IMR-90 (cell line): ENCODE measurements at places on chromosomes 12 and 14. TPM values are rescaled to one million over a fixed set of nuclear protein-coding genes. Genes with fewer than 3 reads are reported as not detected.

DNA sequence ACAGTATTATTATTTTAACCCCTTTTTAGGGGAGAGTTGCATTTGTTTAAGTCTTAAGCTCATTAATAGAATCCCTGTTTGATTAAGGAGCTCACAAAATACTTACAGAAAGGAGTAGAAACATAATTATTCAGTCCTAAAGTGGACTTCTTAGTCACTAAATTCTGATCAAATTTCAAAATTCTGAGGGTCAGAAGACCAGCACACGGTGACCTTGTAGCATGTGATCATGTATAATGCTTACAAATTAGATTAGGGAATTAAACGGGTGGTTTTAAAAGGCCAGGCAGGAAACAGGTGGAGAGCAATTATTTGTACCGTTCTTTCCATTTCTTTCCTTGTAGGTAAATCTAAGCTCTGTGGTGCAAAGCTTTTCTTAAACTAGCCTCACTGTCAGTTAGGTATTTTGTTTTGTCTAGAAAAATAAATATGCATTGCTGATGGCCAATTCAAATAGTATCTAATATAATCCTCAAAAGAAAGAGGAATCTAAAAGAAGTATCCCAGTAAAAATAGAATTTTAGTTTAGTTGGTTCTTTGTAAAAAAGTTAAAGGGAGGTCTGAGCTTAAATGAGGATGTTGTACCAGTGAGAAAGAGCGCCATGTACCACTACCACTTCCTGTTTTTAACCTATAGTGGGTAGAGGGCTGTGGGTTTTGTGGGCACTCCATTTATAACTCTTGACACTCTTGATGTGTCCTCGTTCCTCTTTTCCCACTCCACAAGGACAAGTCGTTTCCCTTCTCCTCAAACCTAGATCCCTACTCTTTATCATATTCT is 51.1 kb downstream of the SLC38A1 start:
- DNase-seq: no peak
- peaks cover 10% of the 10 kb centered on the region for H3K4me1 ChIP-seq
- no peak overlapping the region for H3K4me3 ChIP-seq
- H3K27ac ChIP-seq: no peak overlapping the region
- H3K27me3 ChIP-seq: no peaks in the 10 kb centered on the region

DNA sequence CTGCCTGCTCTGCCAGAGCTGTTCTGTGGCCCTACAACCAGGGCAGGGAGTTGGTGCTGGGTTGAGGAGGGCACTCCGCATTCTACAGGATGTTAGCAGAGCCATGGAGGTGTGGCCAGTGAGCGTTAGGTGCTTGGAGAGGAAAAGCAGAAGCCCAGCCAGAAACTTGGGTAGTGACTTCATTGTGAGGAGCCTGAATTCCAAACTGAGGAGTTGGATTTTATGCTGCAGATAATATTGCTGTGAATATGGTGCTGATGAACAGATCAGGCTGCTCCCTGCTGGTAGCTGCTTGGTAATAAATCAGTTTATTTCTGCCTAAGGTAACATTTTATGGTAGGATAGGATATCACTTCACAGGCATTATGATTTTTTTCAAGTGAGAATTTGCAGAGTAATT is 7.1 kb upstream of the CCDC175 start:
- H3K4me1 ChIP-seq: no peaks in the 10 kb centered on the region
- peak; percentile 47 for DNase-seq
- no peak overlapping the region for H3K4me3 ChIP-seq
- H3K36me3 ChIP-seq: no peaks in the 10 kb centered on the region
- 0 out of 2 replicates have a peak, but pooled peaks cover 2% of the 10 kb centered on the region for H3K27me3 ChIP-seq
- no peak overlapping the region for H3K27ac ChIP-seq

DNA sequence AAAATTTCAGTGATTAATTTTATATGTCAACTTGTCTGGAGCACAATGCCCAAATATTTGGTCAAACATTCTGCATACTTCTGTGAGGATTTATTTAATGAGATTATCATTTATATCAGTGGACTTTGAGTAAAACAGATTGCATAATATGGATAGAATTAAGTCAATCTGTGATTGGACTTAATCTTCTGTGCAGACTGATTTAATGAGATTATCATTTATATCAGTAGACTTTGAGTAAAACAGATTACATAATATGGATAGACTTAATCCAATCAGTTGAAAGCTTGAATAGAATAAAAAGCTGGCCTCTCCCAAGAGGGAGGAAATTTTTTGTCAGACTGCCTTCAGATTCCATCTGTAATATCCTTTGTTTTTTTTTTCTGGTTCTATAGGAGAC is 1413.2 kb downstream of the LRFN5 start:
- H3K4me3 ChIP-seq: no peak overlapping the region
- no peaks in the 10 kb centered on the region for H3K27me3 ChIP-seq
- H3K27ac ChIP-seq: no peak overlapping the region
- H3K4me1 ChIP-seq: no peaks in the 10 kb centered on the region
- H3K36me3 ChIP-seq: no peaks in the 10 kb centered on the region

GRCh38 chr14:46464341-46464740 is 187.2 kb downstream of the RPL10L start:
- no peak overlapping the region for H3K27ac ChIP-seq
- DNase-seq: no peak
- no peaks in the 10 kb centered on the region for H3K36me3 ChIP-seq
- H3K27me3 ChIP-seq: no peaks in the 10 kb centered on the region

- H3K36me3 ChIP-seq: no peaks in the 10 kb centered on the region
- H3K4me3 ChIP-seq: no peak overlapping the region
- H3K4me1 ChIP-seq: 0 out of 2 replicates have a peak, but pooled peaks cover 2% of the 10 kb centered on the region
- DNase-seq: no peak
These were observed 63.2 kb upstream of the USP44 start for GRCh38 chr12:95614390-95614982.

DNA sequence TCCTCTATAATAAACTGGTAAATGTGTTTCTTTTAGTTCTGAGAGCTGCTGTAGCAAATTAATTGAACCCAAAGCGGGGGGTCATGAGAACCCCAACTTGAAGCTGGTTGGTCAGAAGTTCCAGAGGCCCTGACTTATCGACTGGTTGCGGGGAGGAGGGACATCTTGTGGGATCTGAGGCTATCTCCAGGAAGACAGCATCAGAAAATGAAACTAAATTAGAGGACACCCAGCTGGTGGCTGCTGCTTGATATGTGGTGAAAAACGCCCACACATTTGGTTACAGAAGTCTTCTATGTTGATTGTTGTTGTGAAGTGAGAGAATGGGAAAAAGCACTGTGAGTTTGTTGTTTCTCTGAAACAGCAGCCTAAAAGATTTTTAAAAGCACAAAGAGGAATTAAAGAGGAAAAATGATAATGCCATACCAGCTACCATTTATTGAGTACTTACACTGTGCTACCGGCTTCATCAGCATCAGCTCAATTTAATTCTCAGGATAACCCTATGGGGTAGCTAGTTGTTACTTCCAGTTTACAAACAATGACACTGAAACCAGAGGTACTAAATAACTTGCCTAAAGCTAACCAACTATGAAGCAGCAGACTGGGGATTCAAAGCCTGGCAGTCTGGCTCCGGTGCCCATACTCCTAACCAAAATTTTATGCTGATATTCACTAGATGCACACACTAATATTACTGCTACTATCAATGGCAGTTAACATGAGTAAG is 24.3 kb downstream of the DDX24 start:
- H3K27ac ChIP-seq: no peak overlapping the region
- no peaks in the 10 kb centered on the region for H3K27me3 ChIP-seq
- H3K4me3 ChIP-seq: no peak overlapping the region
- peaks cover 74% of the 10 kb centered on the region for H3K36me3 ChIP-seq
- H3K4me1 ChIP-seq: no peaks in the 10 kb centered on the region

DNA sequence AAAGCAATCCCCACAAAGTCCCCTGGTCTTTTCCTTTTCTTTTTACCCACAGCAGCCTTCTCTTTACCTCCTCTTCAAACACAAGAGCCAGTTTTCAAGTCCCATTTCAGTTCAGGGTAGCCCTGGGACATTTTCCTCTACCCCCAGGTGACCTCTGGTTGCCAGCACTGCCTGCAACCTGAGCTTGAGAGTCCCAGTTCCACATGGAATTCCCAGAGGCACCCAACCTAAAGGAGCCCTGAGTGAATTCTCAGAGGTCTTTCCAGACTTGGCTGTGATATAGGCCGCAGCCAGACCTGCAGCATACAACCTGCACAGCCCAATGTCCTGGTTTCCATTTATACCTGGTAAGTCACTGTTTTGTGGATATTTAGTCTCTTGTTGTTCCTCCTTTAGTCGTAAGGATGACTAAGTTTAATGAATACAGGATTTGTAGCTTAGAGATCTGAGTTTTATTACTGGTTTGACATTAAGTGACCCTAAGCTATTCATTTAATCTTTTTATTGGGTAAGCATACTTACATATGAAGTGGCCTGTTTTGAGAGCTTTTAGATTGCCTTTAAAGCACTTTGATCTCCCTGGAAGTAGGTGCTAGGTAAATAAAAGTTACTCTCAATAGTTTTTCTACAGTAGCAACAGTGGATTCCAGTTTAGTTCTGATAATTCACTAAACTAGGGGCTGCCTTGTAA is 159.8 kb downstream of the TGFB3 start:
- H3K36me3 ChIP-seq: peaks cover 5% of the 10 kb centered on the region; the same call in 1 of the 2 replicates
- H3K27me3 ChIP-seq: no peaks in the 10 kb centered on the region
- peak overlapping the region; percentile 8 for H3K27ac ChIP-seq
- no peak overlapping the region for H3K4me3 ChIP-seq

- H3K4me1 ChIP-seq: no peaks in the 10 kb centered on the region
- DNase-seq: no peak
- no peaks in the 10 kb centered on the region for H3K27me3 ChIP-seq
- H3K4me3 ChIP-seq: peak overlapping the region; percentile 97
- H3K36me3 ChIP-seq: no peaks in the 10 kb centered on the region; the same call in none of the 2 replicates
These were observed 202 bp downstream of the YAF2 start for GRCh38 chr12:42237853-42238239.

GRCh38 chr14:53180272-53181221 is 27.4 kb upstream of the DDHD1 start:
- H3K36me3 ChIP-seq: no peaks in the 10 kb centered on the region
- no peaks in the 10 kb centered on the region for H3K4me1 ChIP-seq
- H3K4me3 ChIP-seq: no peak overlapping the region
- H3K27ac ChIP-seq: no peak overlapping the region
- peak; percentile 32 for DNase-seq

GRCh38 chr12:12719496-12719895 is 2.3 kb downstream of the CDKN1B start:
- H3K27me3 ChIP-seq: no peaks in the 10 kb centered on the region
- peak overlapping the region; percentile 84 for H3K4me3 ChIP-seq
- peak overlapping the region; percentile 31; the same call in 1 of the 2 replicates for H3K27ac ChIP-seq
- peaks cover 20% of the 10 kb centered on the region for H3K36me3 ChIP-seq

GRCh38 chr14:95516554-95517181 is at the start of gene SYNE3:
Gene SYNE3, minus strand, starts transcription at chr14:95516650. Its CDS starts 40,829 bp downstream, at chr14:95475821.
- DNase-seq: no peak
- peaks cover 34% of the 10 kb centered on the region for H3K4me1 ChIP-seq
- H3K27ac ChIP-seq: peak within 1 kb of the TSS; percentile 25
- H3K4me3 ChIP-seq: peak within 1 kb of the TSS; percentile 25
- no peaks in the 10 kb centered on the region for H3K36me3 ChIP-seq

GRCh38 chr12:89117448-89118034 is 234.8 kb downstream of the DUSP6 start:
- no peak overlapping the region for H3K4me3 ChIP-seq
- H3K4me1 ChIP-seq: no peaks in the 10 kb centered on the region
- H3K27me3 ChIP-seq: no peaks in the 10 kb centered on the region
- peak; percentile 2 for DNase-seq
- H3K36me3 ChIP-seq: no peaks in the 10 kb centered on the region

GRCh38 chr14:73610687-73611086 is 1.6 kb upstream of the ACOT6 start:
- no peak overlapping the region for H3K27ac ChIP-seq
- no peaks in the 10 kb centered on the region; the same call in 1 of the 2 replicates for H3K27me3 ChIP-seq
- peak; percentile 22 for DNase-seq
- no peak overlapping the region for H3K4me3 ChIP-seq

NID2 gene
- 101 and 102 TPM in 2 replicates for total RNA-seq

CCDC92 gene
- total RNA-seq: 5.7 and 8.1 TPM in 2 replicates

PPP4R4 gene
- 0.36 and 0.56 TPM in 2 replicates for total RNA-seq

RBP5 gene
- total RNA-seq: not detected in 2 replicates

TRPV4 gene
- 1.1 TPM in 2 replicates for total RNA-seq

ASCL1 gene
- total RNA-seq: not detected in 2 replicates
